ENCODE measurements at places on chromosomes 5 and 9. TPM values are rescaled to one million over a fixed set of nuclear protein-coding genes. Genes with fewer than 3 reads are reported as not detected.

- DNase-seq, result no peak
Measured at GRCh38 chr9:83296123-83296522, 233.2 kb upstream of the RASEF start.

GRCh38 chr9:135310134-135310533 lies 169.4 kb upstream of the PPP1R26 start:
- DNase-seq, result no peak

PCDHA8 gene
- polyA plus RNA-seq, result 0.63 TPM

ANKRD18B gene
- 6.6 TPM for polyA plus RNA-seq
